ENCODE measurements at places on chromosomes 5 and 9.

DNA sequence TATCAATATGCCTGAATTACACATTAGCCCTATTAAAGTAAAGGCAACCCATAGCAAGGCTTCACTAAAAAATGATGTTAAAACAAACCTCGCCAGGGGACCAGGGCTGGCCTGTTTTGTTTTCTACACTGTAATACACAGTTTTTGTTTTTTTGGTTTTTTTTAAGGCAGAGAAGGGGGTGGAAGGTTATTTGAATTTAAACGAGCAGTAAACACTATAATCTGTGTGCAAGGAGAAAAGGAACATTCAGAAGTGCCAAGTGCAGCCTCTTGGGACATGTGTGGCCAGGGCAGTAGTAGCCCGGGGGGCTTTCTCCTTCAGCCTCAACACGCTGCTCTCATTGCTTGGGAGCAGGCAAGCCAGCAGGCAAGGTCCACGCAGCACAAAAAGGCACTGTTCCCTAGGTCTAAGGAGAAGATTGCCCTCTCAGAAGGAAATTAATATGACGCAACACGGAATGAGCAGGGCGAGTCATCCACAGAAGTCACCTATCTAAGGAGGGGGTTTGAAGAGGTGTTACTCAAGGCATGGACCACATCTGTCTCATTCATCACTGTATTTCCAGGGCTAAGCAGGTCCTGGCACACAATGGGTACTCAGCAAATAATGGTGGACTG lies 16.2 kb downstream of the SIL1 start:
- DNase-seq, result peak; percentile 65

GRCh38 chr5:143653256-143653655 lies 158.7 kb upstream of the HMHB1 start:
- DNase-seq, result no peak

DNA sequence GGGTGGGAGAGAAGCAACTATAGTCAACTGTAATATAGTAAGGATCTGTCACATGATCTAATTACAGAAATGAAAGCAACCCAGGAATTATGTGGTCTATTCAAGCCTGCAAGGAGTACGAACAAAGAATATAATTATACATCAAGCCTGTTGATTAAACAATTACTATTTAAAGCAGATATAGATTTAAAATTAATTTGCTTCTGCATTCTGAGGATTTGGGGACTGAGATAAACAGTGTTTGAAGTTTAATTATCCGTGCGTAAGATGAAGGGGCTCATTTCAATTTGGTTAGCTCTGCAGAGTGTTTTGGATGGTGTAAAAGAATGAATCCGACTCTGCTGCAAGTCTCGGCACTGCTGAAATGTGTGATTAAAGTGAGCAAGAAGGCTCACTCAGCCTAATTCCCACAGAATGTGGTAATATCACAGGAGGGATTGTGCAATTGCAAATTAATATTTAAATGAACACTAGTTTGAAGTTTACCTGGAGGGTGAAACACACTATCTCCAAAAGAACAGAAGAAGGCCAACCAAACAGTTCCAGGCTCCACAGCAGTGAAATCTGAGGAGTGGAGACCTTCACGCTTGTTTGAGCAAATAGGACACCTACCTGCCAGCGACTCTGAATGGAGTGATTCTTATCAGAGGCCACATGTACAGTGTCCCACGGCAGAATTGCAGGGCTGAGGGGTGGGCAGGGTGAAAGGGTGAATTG lies 420.6 kb upstream of the SLC30A5 start:
- DNase-seq, result no peak

DNA sequence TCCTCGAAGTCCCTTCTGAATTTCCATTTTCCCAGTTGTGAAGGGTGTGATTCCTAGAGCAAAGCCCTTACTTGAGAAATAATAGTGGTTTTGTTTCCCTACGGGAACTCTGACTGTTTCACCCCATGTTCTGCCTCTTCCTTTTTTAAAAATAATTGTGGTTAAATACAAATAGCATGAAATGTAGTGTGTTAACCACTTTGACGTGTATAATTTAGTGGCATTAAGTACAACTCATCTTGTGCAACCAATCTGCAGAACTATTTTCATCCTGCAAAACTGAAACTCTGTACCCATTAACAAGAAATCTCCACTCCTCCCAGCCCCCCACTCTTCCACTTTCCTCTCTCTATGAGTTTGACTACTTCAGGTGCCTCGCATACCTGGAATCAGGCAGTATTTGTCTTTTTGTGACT lies 35.6 kb upstream of the HAND1 start:
- peak; percentile 16 for DNase-seq

DNA sequence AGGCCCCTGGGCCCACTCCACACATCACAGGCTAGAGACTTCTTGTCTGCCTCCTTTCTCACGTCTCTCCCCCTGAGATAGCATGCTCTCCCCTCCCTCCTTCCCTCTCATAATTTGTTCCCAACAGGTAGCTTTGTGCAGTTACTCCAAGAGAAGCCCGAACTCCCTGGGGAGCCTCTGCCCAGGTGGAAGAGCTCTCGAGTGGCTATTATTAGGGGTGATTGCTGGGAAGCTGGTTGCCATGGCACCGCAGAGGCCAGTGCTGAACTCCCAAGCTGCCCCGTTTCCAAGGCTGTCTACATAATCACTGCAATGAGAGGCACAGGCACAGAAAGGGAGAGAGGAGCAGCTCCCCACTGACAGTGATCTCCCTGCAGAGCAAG lies 104.7 kb upstream of the GPR151 start:
- no peak for DNase-seq

GRCh38 chr9:90013778-90014177 lies 409.0 kb downstream of the GADD45G start:
- DNase-seq, result no peak

GRCh38 chr5:34737731-34738130 lies 81.6 kb downstream of the RAI14 start:
- no peak for DNase-seq

DNA sequence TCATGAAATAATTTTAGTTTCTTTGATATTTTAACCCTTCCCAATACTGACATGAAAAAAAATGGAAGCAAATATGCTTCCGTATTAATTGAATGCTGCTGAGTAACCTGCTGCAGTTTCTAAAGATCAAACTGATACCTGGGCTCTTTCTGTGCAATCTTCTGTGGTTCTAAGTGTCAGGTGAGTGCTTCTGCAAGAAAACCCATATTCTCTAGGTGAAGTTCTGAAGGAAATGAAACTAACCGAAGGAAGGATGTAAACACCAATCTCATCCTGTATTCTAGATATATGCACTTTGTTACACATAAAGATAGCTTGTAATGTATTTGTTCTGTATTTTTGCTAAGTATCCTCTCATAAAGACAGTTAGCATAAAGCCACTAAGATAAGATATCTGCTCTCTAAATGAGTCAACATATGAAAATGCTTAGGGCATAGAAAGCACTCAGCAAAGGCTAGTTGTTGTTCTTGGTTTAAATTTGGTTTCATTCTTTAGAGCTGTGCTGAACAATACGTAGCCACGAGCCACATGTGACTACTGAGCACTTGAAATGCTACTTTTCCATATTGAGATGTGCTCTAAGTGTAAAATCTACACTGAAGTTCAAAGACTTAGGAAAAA lies 52.0 kb downstream of the ITGA2 start:
- peak; percentile 78 for DNase-seq

GRCh38 chr5:160477266-160477970 lies 55.8 kb downstream of the PTTG1 start:
- peak; percentile 28 for DNase-seq

DNA sequence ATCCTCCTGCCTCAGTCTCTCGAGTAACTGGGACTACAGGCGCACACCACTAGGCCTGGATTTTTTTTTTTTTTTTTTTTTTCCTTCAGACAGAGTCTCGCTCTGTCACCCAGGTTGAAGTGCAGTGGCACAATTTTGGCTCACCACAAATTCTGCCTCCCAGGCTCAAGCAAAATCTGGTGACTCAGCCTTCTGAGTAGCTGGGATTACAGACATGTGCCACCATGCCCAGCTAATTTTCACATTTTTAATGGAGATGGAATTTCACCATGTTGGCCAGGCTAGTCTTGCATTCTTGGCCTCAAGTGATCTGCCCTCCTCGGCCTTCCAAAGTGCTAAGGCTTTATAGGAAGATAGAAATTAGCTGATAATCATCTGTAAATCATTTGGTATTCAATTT lies 43.9 kb downstream of the NSA2 start:
- no peak for DNase-seq

GRCh38 chr5:112200131-112200530 lies 218.9 kb downstream of the EPB41L4A start:
- DNase-seq, result no peak

GRCh38 chr9:94269264-94269663 lies 10.2 kb downstream of the ZNF169 start:
- no peak for DNase-seq

- peak; percentile 16 for DNase-seq
Observed at GRCh38 chr5:158875272-158875679, 224.4 kb downstream of the EBF1 start.

GRCh38 chr9:131714161-131714646 lies 25.7 kb downstream of the RAPGEF1 start:
- peak; percentile 92 for DNase-seq

- peak; percentile 6 for DNase-seq
Observed at GRCh38 chr5:63959177-63959982, 2.9 kb downstream of the HTR1A start.

- DNase-seq, result peak; percentile 24
Observed at GRCh38 chr5:150219142-150219541, 29.3 kb downstream of the SLC6A7 start.

- peak; percentile 39 for DNase-seq
Observed at GRCh38 chr9:96137671-96138429, 164.1 kb downstream of the HSD17B3 start.

- DNase-seq, result peak; percentile 88
Observed at GRCh38 chr5:78757269-78758053, 108.9 kb upstream of the LHFPL2 start.

GRCh38 chr5:107820429-107820828 lies 149.7 kb upstream of the EFNA5 start:
- peak; percentile 15 for DNase-seq

DNA sequence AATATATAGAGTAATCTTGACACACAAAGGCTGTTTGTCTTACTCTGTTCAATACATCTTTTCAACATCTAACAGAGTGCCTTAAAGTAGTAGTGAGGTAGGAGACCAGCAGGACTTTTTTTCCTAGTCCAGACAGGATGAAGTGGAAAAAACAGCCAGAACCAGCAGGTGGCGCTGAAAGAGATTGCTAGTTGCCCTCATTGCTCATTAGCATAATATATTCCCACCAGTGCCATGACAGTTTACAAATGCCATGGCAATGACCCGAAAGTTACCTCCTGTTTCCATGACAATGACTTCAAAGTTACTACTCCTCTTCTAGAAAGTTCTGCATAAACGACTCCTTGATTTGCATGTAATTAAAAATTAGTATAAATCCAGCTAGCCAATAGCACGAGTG lies 387.4 kb downstream of the ACTL7B start:
- DNase-seq, result peak; percentile 49

GRCh38 chr9:28234133-28234893 lies 661.0 kb upstream of the C9orf72 start:
- DNase-seq, result no peak

GRCh38 chr5:150779397-150780186 lies 1.0 kb downstream of the SMIM3 start:
- DNase-seq, result peak; percentile 66

DNA sequence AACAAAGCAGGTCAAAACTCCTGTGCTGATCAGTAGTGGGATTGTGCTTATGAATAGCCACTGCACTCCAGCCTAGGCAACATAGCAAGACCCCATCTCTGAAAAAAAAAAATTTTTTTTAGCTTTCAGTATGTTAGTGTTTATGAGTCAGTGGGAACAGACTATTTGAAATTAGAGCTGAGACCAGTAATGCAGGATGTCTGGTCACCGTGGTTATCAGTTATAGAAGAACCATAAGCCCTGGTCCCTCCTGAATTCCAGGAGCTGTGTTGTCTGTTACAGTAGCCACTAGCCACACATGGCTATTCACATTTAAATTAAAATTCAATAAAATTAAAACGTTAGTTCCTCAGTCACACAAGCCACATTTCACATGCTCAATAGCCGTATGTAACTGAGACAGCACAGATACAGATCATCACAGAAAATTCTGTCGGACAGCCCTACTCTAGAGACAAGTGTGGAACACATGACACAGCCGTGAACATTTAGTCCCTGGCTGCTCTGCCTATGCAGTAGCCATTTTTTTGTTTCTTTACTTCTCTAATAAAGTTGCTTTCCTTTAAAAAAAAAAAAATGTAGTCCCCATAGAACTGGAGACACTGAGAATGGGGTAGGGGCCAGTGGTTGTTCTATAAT lies 96.1 kb upstream of the SAP30L start:
- no peak for DNase-seq

DNA sequence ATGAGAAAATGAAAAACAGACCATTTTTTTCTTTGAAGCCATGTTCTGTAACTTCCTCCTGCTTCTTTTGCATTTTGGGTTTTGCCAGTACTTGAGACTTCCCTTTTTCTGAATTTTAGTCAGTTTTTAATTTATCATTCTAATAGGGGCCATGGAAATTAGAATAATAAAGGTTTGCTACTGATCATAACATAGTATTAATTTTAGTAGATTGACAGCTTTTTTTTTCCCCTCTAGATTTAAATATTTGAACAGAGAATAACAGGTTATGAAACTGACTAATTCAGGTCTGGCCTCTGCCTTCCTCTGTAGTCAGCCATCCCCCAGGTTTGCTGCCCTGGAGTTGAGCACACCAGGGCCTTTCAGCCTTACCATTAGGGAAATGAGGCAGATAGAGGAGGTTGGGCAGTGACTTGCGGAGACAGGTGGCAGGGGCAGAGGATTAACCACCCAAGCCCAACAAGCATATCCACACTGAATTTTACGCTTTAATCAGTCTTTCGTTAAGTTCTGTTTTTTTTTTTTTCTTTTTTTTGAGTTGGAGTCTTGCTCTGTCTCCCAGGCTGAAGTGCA lies 80.1 kb upstream of the TNFAIP8 start:
- no peak for DNase-seq

GRCh38 chr5:81495286-81495685 lies 101.4 kb upstream of the ACOT12 start:
- no peak for DNase-seq

- peak; percentile 67 for DNase-seq
Observed at GRCh38 chr9:120985819-120986222, 59.2 kb upstream of the TRAF1 start.

All from iris pigment epithelial cell (primary cell).